ENCODE measurements at places on chromosomes 4 and X. TPM values are rescaled to one million over a fixed set of nuclear protein-coding genes. Genes with fewer than 3 reads are reported as not detected.

SYNPO2 gene
- 0.63 TPM for total RNA-seq

SPANXN4 gene
- not detected for total RNA-seq

DNA sequence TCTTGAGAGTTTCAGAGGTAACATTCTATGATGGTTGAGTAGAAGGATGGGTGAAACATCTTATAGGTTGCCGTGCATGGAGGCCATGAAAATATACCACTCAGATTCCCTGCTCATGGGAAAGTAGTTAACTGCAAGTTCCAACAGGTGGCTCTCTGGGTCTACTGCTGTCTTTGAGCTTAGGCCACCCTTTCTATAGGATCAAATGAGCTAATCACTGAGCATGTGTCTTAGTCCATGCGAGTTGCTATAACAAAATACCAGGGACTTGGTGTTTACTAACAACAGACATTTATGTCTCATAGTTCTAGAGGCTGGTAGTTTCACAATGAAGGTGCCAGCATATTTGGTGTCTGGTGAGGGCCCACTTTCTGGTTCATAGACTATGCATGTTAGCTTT lies 144.8 kb upstream of the UNC5C start:
- no peaks in the 10 kb centered on the region for H3K4me1 ChIP-seq
- H3K27me3 ChIP-seq = no peaks in the 10 kb centered on the region
- H3K36me3 ChIP-seq = no peaks in the 10 kb centered on the region
- no peak overlapping the region for H3K27ac ChIP-seq

GRCh38 chr4:182190306-182190705 lies 52.9 kb upstream of the TENM3 start:
- no peaks in the 10 kb centered on the region for H3K36me3 ChIP-seq
- H3K4me1 ChIP-seq = no peaks in the 10 kb centered on the region
- H3K4me3 ChIP-seq = no peak overlapping the region
- no peak for DNase-seq
- no peak overlapping the region for H3K27ac ChIP-seq
- H3K27me3 ChIP-seq = no peaks in the 10 kb centered on the region

GRCh38 chrX:65871671-65872311 lies 168.1 kb downstream of the VSIG4 start:
- no peak overlapping the region for H3K4me3 ChIP-seq
- no peaks in the 10 kb centered on the region for H3K27me3 ChIP-seq
- peaks cover 33% of the 10 kb centered on the region for H3K4me1 ChIP-seq
- no peaks in the 10 kb centered on the region for H3K36me3 ChIP-seq
- DNase-seq = no peak
- no peak overlapping the region for H3K27ac ChIP-seq

- DNase-seq = no peak
- H3K4me1 ChIP-seq = peaks cover 5% of the 10 kb centered on the region
- H3K27ac ChIP-seq = no peak overlapping the region
- H3K36me3 ChIP-seq = no peaks in the 10 kb centered on the region
These were observed 31.3 kb upstream of the ANXA5 start for GRCh38 chr4:121728066-121728465.

S100P gene
- 165 TPM for total RNA-seq

GRCh38 chr4:55378617-55379467 lies 16.9 kb upstream of the TMEM165 start:
- no peaks in the 10 kb centered on the region for H3K27me3 ChIP-seq
- H3K4me3 ChIP-seq = no peak overlapping the region
- peaks cover 6% of the 10 kb centered on the region for H3K4me1 ChIP-seq

DNA sequence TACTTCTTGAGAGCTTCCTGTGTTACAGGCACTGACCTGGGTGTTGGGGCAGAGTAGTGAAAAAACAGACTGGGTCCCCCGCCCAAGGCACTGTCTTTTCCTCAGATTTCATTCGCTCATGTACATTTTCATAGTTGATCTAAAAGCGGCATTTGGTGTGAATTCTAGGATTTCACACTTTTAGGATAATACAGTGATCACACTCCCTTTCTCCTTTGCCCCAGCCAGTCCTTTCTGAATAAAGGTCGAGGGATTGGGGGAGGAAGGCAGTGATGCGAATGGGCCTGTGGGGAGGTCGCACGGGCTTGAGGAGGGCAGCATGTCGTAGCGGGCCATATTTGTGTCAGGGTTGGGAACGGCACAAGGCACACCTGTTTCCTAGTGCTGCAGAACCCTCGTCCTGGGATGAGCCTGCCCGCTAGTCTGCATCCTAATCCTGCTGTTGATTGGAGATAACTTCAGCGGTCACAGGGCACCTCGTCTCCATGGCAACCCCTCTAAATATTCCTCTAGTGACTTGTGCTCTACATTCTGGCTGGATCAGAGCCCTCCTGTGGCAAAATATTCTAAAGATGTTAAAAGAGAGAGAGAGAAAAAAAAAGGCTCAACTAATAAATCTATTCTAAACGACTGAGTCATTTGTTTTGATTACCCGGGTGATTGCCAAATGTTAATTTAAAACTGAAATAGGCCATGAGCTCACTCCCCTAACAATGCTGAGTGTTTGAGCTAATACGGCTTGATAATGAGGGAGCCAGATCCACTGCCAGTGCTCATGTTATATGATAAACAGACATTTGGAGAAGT lies 21.8 kb downstream of the FHL1 start:
- H3K4me1 ChIP-seq = no peaks in the 10 kb centered on the region
- H3K4me3 ChIP-seq = no peak overlapping the region

TENT5D gene
- not detected for total RNA-seq

GRCh38 chr4:106314960-106315359 lies 1.0 kb downstream of the TBCK start:
- peaks cover 9% of the 10 kb centered on the region for H3K36me3 ChIP-seq
- no peak for DNase-seq
- no peaks in the 10 kb centered on the region for H3K27me3 ChIP-seq
- no peak overlapping the region for H3K4me3 ChIP-seq

GRCh38 chr4:85381968-85382367 lies 93.0 kb upstream of the ARHGAP24 start:
- H3K36me3 ChIP-seq = no peaks in the 10 kb centered on the region
- H3K4me1 ChIP-seq = no peaks in the 10 kb centered on the region
- H3K27ac ChIP-seq = no peak overlapping the region
- no peaks in the 10 kb centered on the region for H3K27me3 ChIP-seq
- no peak for DNase-seq
- no peak overlapping the region for H3K4me3 ChIP-seq

KIAA1210 gene
- total RNA-seq = not detected

DNA sequence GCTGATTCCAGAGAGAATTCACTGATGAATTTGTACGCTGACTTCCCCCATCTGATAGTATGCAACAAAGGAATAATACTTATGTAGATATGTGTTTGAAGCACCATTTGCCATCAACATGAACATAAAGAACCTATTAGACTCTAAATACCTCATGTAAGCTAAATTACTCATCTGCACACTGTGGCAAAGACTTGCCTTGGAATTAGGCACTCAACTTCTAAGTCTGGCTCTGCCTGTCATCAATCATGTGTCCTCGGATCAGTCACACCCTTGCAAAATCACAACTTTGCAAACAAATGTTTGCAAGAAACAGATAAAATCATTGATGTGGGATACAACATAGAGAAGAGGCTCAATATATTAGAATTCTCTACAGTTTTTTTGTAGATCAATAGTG lies 169.9 kb upstream of the LDB2 start:
- H3K27me3 ChIP-seq = no peaks in the 10 kb centered on the region
- no peak for DNase-seq
- no peak overlapping the region for H3K4me3 ChIP-seq
- H3K4me1 ChIP-seq = no peaks in the 10 kb centered on the region

- H3K27me3 ChIP-seq = peaks cover 44% of the 10 kb centered on the region
- peak; percentile 40 for DNase-seq
- no peak overlapping the region for H3K4me3 ChIP-seq
- peaks cover 2% of the 10 kb centered on the region for H3K4me1 ChIP-seq
- no peaks in the 10 kb centered on the region for H3K36me3 ChIP-seq
- H3K27ac ChIP-seq = no peak overlapping the region
These were observed 81.9 kb upstream of the QRFPR start for GRCh38 chr4:121462660-121463261.

- H3K27ac ChIP-seq = no peak overlapping the region
- DNase-seq = no peak
- H3K27me3 ChIP-seq = no peaks in the 10 kb centered on the region
- peaks cover 21% of the 10 kb centered on the region for H3K36me3 ChIP-seq
These were observed 2.4 kb downstream of the ATP6AP1 start for GRCh38 chrX:154430916-154431315.

GRCh38 chrX:4268676-4269075 lies 555.2 kb upstream of the PRKX start:
- no peaks in the 10 kb centered on the region for H3K4me1 ChIP-seq
- H3K27me3 ChIP-seq = no peaks in the 10 kb centered on the region
- H3K4me3 ChIP-seq = no peak overlapping the region
- no peaks in the 10 kb centered on the region for H3K36me3 ChIP-seq
